ENCODE measurements at places on chromosomes 3 and 15.
A peak's percentile ranks its signal among the peaks of the same experiment; 100 is the strongest.

DNA sequence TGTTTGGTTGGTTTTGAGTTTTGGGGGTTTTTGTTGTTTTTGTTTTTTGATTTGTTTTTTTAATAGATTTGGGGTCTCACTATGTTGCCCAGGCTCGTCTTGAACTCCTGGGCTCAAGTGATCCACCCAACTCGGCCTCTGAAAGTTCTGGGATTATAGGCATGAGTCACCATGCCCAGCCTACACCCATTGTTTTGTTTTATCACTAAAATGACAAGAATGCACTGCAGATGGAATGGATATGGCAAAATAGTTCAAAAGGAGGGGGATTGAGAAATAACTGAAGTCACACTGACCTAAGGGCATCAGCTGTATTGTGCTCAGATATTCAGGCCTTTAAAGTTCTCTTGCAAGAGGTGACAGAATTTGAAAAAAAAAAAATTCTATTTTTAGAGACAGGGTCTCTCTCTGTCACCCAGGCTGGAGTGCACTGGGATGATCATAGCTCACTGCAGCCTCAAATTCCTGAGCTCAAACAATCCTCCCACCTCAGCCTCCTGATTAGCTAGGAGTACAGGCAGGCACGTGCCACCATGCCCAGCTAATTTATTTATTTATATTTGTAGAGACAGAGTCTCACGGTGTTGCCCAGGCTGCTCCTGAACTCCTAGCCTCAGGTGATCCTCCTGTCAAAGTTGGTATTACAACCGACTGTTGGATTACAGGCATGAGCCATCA, 4.4 kb upstream of the RASA2 start:
- no peak for DNase-seq

DNA sequence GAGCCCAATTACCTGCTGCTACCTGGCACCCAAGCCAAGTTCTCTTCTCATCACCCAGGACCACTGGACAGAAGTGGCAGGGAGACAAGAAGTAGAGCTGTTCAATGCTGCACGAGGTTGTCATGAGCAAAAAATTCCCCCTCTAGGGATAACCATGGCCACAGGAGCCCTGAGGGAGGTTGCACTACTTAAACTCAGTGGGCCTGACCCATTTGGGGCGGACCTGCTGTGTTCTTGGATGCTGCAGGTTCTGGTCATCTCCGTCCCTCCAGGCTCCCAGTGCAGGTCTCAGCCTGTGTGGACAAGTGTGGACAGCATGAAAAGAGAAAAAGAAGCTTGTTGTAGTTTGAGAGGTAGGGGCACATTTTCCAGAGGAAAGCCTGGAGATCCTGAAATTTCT, 26.1 kb upstream of the MANF start:
- no peak for DNase-seq

GRCh38 chr3:10693457-10693856, 122.6 kb upstream of the SLC6A11 start:
- no peak for DNase-seq

GRCh38 chr3:69094467-69095205, 9.9 kb downstream of the ARL6IP5 start:
- DNase-seq, result no peak

- DNase-seq, result no peak
These were observed 31.9 kb upstream of the EIF4A2 start for GRCh38 chr3:186751480-186751879.

DNA sequence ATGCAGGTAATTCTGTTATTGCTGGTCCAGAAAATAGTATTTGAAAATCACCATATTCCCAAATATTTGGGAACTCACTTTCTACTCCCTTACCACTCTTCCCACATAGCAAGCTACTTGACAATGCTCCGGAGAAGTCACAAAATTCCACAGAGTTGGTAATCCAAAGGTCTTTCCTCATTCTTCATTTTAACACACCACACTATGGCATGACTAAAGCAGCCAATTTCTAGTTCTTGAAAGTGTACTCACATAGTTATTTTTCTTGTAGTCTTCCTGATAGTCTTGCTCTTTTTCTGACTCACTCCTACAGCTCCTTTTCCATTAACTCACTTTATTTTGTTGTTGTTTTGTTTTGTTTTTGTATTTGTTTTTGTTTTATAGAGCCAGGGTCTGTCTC, 67.2 kb downstream of the MYO9A start:
- DNase-seq, result no peak

DNA sequence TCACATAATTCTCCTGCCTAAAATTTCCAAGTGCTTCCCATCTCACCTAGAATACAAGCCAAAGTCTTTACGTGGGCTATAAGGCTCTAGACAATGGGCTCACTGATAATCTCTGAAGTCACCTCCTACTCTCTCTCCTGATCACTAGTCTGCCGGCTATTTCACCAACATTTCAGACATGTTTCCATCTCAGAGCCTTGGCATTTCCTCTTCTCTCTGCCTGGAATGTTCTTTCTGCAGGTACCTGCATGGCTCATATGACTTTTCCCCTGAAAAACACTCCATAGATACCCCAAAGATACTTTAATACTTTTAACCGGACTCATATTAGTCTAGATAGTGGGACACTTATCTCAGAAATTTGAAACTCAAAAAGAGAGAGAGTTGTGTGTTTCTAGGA, 32.7 kb downstream of the CD200 start:
- no peak for DNase-seq

GRCh38 chr15:68439506-68439905, 7.5 kb upstream of the ITGA11 start:
- no peak for DNase-seq

DNA sequence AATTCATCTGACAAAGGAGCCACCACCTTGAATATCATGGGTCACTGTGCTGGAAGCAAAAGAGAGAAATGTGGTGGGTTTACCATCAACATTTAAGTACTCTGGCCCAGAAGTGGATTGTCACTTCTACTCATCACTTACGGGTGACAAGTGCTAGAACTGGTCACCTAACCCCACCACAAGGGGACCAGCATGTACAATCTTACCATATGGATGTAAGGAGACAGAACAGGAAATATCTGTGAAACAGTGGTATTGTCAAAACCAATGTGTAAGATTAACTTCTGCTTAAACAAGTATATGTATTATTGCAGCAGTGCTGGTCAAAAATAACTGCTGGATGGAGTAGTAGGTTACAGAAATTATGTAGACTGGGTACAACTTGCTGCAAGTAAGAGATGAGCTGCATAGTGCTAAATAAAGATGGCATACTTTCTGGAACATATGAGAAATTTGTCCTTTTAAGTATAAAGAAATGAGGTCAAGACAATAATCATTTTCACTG, 171.8 kb downstream of the POTEB3 start:
- no peak for DNase-seq

DNA sequence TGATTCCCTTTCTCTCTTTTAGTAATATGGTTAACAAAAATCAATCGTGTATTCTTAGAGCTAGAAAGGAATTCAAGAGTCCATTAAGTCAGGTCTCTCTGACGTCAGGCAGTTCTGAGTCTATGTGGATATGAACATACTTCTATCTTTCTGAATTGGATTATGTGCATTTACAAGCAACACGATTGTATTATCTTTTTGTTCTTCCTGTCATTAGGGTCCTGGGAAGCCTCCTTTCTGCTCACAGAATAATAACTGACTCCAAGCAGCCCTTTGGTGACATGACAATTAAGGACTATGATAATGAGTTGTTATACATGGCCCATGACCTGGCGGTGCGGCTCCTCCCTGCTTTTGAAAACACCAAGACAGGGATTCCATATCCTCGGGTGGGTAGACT, 14.0 kb downstream of the EDEM1 start:
- DNase-seq, result no peak

DNA sequence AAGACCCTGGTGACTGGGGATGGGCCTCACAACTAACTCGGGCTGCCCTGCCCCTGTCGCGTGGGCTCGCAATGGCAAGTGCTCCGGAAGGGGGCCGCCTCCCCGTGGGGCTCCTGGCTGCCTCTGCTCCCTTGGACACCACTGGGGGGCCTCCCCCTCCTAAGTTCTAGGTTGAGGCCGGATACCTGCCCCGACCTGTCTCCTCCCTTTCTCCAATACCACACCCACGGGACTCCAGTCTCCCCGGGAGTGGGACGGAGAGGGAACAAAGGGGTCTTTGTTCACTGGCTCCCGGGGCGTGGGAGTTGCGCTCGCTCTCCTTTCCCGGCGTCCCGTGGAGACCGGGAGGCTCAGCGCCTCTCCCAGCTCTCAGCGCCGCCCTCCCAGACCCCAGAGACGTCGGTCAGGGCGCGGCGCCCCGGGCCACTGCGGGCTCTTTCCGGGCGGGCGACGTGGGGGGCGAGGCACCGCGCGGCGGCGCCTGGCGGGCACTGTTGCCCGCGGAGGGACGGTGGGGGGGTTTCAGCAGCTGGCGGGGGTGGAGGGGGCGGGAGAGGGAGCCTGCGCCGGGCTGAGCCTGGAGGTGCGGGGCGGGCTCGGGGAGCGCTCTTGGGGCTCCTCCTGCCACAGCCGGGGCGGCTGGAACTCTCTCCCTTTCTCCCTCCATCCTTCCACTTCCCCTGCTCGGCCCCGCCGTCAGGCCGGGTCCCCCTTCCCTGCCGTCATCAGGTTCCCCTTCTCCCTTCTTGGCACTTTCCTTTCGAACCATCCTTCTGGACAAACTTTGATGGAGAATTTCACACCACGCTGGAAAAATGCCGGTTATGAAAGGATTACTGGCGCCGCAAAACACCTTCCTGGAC, at the start of gene KCNH8:
KCNH8 (plus strand) TSS at position 606 of the 863 bp plus-strand sequence; CDS start at position 816, 210 bp downstream.
- peak; percentile 57 for DNase-seq

DNA sequence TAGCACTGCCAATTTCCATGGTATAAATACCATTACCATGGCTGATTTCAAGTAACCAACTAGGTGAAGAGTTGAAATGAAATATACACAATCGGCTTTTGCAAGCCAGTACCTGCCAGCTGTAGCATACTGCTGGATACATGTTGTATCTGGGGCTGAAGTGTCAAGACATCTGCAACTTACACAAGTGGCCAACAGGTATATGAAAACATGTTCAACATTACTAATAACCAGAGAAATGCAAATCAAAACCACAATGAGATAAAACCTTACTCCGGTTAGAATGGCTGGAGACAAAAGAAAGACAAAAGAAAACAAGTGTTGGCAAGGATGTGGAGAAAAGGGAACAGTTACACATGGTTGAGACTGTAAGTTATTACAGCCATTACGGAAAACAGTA, 11.6 kb downstream of the ATOSA start:
- no peak for DNase-seq

GRCh38 chr15:99371180-99372103, 120.2 kb downstream of the LRRC28 start:
- no peak for DNase-seq

- DNase-seq, result no peak
These were observed 50.9 kb upstream of the CMTM7 start for GRCh38 chr3:32340611-32341365.

DNA sequence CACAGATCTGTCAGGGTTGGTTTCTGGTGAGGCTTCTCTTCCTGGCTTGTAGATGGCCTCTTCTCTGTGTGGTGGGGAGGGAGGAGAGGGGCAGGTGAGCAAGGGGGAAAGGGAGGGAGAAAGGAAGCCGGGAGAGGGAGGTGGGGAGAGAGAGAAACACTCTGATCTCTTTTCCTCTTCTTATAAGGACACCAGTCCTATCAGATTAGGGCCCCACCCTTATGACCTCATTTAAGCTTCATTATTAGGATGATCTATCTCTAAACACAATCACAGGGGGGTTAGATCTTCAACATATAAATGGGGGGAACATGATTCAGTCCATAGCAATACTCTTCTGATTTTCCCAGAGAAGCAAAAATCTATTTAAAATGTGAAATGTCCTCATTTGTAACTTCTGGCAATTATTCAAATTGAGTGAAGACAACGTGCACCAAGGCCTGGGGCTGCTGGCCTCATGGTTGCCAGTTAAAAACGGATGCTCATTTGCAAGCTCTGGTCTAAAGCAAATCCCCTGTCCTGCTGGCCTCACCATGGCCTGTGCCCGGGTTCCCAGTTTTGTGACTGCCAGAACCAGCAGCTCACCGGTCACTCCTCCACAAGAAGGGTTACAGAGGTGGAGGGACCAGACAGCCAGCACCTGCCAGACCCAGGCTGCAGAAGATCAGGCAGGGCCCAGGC, 8.3 kb downstream of the POMGNT2 start:
- no peak for DNase-seq

DNA sequence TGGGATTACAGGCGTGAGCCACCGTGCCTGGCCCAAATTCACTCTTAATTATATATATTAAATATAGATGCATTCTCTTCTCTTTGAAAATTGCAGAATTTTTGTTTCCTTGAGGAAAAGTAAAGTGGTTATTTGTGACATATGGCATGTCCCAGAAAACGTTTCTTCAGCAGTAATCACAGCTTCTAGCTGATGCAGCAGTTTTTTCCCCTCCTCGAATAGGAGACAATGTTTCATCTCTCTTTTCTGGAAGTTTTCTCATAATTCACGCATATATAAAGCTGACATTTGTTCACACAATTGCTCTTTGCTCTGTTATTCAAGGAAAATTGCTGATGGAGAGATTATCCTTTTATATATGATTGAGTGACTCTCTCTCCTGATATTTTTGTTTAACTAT, 99.8 kb downstream of the SERPINI1 start:
- DNase-seq, result no peak

GRCh38 chr15:25641361-25641760, 202.5 kb upstream of the UBE3A start:
- DNase-seq, result no peak

GRCh38 chr3:44932986-44933944, 42.7 kb downstream of the ZDHHC3 start:
- DNase-seq, result no peak

DNA sequence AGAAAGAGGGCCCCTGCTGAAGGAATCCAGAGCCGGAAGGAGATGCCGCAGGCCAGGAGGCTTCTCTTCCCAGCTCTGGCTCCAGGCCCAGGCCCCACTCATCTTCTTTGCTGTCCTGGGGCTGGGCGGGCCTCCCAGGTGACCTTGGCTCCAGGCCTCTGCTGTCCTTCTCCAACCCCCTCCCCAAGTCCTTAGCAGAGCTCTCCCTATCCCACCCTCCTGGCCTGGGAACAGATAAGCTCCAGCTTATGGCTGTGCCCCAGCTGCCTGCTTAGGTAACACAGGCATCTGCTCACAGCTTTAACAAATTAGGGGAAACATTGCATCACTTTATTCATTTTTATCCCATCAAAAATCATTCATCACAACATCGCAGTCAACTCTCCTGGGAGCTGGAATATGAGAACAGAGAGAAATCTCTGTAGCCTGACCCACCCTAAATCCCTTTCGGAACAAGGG, 86.9 kb downstream of the SEMA5B start:
- DNase-seq, result no peak

DNA sequence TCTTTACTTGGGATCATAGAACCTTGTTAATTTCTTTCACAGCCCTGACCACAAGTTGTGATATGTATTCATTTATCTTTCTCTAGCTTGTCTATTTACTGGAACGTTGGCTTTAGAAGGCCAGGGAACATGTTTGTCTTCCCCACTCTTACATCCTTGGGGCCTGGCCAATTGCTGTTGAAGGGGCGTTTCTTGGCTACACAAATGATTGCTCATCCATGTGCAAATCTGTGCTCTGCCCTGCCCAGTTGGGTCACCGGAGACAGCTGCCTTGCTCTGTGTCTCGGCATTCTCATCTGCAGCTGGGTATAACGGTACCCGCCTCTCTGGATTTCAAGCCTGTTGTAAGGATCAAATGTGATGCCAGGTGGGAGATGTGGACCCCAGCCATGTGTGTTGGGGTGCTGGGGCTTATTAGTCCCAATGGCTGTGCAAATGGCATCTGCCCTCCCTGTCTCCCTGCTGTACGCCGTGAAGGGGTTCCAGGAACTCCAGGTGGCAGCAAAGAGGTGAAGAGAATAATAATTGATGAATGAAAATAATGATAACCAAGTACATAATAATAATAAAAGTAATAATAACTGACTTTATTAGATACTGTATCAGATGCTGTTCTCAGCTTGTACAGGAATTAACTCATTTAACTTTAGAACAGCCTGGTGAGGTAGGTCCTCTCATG, 24.0 kb upstream of the TLE3 start:
- no peak for DNase-seq

Measured in HuH-7 (cell line).